Effector memory CD4-positive, alpha-beta T cell (primary cell): ENCODE measurements at places on chromosomes 3 and 15.

DNA sequence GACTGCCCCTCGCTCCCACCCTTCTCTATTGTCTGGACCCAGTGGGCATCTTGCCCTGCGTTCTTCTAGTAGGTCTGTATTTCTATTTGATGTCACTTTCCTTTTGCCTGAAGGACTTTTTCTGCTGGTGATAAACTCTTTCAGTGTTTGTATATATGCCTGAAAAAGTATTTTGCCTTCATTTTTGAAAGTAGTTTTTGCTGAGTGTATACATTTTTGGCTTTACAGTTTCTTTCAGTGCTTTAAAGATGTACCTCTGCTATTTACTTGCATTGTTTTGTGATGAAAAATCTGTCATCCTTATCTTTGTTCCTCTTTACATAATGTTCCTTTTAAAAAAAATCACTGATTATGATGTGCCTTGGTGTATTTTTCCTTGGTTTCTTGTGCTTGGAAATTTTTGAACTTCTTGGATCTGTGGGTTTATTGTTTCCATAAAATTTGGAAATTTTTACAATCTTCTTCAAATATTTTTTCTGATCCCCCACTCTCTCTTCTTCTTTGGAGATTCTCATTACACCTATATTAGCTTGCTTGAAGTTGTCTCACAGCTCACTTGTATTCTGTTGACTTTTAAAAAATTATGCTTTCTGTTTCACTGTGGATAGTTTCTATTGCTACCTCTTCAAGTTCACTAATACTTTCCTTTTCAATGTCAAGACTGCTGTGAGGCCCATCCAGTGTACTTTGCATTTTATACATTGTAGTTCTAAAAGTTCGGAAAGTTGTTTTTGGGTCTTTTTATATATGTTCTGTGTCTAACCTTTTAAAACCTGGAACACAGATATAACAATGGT is 67.8 kb downstream of the RGMA start:
- no peak for DNase-seq

DNA sequence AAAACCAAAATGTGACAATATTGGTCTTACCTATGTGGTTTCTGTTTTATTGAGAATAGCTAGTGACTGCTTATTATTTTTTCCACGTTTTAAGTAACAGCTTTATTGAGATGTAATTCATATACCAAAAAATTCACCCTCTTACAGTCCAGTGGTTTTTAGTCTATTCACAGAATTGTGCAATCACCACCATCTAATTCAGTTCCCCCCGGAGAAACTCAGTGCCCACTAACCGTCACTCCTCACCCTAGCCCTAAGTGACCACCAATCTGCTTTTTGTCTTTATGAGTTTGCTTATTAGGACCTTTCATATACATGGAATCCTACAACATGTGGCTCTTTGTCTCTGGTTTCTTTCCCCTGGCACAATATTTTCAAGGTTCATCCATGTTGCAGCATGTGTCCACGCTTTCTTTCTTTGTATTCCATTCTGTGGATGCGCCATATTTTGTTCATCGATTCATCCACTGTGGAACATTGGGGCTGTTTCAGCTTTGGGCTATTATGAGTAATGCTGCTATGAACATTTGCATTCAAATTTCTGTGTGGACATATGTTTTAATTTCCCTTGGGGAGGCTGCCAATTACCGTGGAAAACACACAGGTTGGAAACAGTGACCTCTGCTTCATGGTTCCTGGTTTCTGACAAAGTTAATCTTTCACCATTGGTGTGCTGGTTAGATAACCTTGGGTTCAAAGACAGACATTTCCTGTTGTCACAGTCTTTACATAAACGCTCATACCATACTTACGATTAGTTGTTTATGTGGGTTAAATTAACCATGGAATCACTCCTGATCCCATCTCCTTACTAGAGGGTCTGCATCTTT is 3.2 kb upstream of the BCL2L10 start:
- DNase-seq, result no peak

DNA sequence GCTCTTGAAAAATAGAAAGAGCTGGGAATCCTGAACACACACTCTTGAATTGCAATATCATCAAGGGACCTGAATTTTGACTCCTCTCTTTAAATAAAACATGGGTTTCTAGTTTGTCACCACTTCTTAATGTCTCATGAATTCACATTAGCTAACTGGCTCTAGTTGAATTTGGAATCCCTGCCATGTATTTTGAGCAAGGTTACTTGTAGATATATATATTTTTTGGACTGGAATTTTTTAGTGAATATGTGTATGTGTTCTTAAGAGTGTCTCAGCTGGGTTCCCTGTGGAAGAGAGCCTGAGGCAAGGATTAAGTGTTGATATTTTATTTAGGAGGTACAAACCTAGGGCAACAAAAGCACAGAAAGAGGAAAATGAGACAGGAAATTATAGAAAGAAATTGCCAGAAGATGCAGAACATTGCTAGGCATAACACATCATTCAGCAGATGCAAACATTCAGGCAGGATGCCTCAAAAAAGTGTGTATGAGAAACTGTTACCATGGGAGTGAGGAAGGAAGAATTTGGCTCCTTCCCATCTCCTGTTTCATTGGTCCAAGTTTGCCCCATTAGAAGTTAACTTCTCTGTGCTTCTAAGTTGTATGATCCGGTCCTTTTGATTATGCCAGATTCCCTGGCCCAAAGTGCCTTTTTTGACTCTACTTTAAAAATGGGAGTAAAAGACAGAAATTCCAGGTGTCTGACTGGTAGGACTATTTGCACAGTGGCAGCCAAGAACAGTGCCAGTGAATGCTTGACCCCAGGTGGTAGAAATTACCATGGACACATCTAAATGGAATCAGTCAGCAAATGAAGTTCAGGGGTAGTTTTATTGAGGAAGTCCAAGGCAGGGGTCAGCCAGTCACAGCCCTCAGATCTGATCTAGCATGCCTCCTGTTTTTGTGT is 253.7 kb upstream of the TGFBR2 start:
- no peak for DNase-seq

DNA sequence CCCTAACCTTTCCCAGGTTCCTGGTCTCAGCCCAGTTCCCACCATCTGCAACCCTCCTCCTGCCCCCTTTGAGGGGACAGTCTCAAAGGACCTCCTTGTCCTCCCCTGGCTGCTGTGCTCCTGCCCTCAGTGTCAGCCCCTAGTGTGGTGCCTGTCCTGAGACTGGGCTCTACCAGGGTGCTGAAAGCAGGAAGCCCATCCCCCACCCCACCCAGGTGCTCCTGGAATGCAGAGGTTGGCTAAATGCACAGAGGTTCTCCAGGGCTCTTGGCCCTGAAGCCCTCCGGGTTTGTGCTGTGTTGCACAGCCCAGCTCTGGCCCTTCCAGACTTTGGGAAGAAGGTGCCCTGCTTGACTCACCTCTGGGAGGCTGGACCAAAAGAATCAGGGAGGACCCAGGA is 21.8 kb downstream of the C3orf18 start:
- DNase-seq, result no peak

DNA sequence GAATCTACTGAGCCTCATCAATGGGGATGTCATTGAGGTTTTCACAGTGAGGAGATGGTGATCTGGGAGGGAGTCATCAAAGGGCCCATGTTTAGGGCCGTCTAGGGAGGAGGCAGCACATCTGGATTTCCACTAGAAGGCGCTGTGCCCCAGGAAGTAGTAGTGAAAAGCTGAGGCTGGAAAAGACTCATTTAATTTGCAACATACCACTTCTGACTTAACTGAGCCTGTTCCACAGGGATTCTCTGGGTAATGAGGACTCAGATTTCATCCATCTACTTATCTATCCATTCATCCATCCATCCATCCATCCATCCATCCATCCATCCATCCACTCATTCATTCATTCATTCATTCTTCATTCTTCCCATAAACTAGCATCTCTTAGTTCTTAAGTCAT is 17.4 kb upstream of the SHF start:
- DNase-seq, result no peak

- DNase-seq, result no peak
Observed at GRCh38 chr3:131762981-131763564, 260.3 kb upstream of the MRPL3 start.

DNA sequence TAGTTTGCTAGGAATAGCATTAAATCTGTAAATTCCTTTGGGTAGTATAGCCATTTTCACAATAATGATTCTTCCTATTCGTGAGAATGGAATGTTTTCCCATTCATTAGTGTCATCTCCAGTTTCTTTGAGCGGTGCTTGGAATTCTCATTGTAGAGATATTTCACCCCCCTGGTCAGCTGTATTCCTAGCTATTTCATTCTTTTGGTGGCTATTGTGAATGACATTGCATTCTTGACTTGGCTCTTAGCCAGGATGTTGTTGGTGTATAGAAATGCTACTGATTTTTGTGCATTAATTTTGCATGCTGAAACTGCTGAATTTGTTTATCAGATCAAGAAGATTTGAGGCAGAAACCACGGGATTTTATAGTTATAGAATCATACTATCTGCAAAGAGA is 690.5 kb upstream of the ALCAM start:
- DNase-seq, result no peak

DNA sequence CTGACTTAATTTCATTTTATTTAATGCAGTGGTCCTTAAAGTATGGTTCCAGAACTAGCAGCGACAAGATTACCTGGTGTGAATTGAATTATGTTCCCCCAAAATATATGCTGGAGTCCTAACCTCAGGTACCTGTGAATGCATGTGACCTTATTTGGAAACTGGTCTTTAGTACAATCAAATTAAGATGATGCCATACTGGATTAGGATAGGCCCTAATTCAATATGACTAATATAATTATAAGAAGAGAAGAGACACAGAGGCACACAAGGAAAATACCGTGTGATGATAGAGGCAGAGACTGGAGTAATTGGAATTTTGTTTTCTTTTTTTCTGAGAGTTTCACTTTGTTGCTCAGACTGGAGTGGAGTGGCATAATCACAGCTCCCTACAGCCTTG is 12.6 kb upstream of the SPATA16 start:
- DNase-seq, result no peak

DNA sequence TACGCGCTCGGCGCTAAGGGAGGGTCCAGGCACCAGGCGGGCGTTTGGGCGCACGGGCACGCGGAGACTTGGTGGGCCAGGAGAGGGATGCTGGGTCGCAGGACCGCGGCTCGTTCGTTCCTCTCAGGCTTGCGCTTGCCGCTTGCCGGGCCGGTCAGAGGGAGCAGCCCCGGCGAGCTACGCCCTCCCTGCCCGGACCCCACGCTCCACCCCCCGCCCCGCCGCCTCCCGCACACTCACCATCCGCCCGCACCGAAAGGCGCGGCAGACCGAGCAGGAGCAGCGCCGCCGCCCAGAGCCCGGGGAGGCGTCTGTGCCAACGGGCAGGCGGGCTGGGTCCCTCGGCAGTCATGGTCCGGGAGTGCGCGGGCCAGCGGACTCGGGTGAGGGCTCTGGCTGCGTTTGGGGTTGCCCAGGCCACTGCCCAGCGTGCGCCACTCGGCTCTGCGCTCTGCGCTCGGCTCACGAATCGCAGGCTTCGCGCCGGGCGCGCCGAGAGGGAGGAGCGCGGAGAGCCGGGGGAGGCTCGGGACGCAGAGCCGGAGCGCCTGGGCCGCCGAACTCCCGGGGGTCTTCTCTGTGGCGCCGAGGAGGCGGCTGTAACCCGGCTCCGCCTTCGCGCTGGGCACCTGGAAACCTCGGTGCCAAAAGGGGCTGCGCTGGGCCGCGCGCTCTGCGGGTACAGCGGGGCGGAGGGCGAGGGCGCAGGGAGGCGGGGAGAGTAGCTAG is at the start of gene SUSD5:
Gene SUSD5, minus strand, starts transcription at position 365 of the 729 bp plus-strand sequence. Its CDS starts 13 bp downstream, at position 352.
- no peak for DNase-seq

GRCh38 chr15:70892002-70892911 is at the start of the genes LRRC49 and THAP10:
TSS of gene LRRC49 (plus strand) at chr15:70892826. CDS start at chr15:70892895, 69 bp downstream.
TSS of gene THAP10 (minus strand) at chr15:70892433. CDS start at chr15:70892272, 161 bp downstream.
- no peak for DNase-seq

- DNase-seq, result no peak
Observed at GRCh38 chr3:41026394-41027177, 172.7 kb upstream of the CTNNB1 start.

DNA sequence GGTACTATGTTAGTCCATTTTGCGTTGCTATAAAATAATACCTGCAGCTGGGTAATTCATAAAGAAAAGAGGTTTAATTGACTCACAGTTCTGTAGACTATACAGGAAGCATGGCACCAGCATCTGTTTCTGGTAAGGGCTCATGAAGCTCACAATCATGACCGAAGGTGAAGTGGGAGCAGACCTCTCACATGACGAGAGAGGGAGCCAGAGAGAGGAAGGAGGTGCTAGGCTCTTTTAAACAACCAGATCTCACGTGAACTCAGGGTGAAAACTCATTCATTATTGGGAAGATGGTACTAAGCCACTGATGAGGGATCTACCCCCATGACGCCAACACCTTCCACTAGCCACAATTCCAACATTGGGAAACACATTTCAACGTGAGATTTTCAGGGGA is 301.7 kb upstream of the MDFIC2 start:
- DNase-seq, result no peak

- no peak for DNase-seq
Observed at GRCh38 chr3:134325706-134326105, 48.5 kb downstream of the AMOTL2 start.
